ENCODE measurements at places on chromosomes 7 and 10. TPM values are rescaled to one million over a fixed set of nuclear protein-coding genes. Genes with fewer than 3 reads are reported as not detected.

RBM20 gene
- 8.7 TPM for total RNA-seq

PSPH gene
- 22.1 TPM for total RNA-seq

DNA sequence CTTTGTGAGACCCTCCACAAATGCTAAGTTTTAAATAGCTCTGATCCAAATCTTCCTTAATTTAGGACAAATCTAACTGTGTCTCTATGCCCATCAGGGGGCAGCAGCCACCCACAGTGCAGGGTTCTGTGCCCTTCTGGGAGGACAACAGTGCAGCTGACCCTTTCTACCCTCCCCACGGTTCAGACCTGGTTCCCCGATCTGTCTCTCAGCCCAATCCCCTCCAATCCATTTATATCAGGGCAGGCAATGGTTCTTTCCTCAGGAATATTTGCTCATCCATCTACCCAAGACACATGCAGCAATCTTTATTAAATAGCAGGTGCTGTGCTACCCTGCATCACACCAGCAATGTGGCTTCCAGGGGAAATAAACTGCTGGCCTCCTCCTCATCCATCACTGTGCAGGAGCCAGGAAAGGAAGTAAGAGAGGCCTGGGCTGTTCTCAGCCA, 4.0 kb upstream of the RBM28 start:
- H3K4me3 ChIP-seq = no peak overlapping the region
- DNase-seq = no peak
- H3K36me3 ChIP-seq = no peaks in the 10 kb centered on the region
- H3K4me1 ChIP-seq = peaks cover 8% of the 10 kb centered on the region
- no peak overlapping the region for H3K27ac ChIP-seq

DNA sequence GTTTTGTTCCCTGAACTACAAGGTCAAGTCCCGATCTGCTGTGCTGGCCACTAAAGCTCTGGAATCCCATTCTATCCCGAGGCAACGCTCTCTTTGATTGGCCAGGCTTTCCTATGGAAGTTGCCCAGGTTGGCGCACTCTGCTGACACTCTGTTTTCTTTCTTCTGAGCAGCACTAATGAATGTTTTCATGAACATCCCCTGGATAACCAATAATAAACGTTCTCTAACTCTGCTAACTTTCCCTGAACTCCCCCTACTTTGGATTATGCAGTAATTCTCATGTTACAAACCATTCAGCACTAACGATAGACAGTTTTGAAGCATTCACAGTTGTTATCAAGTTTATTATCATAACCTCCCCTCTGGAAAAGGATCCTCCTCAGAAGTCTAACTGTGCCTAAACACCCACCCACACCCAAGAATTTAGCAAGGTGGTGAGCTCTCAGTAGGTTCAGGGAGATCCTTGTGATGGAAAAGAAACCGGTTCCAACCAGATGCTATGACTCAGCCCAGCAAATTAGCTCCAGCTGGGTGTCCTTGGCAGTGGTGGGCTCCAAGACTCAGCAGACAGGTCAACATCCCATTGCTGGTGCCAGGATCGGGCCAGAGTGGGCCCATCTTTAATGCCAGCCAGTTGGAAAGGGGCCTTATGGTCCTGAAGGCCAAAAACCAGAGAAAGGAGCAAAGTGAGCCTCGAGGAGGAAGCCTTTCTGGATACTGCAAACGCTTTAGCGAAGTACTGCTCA, 68.4 kb downstream of the CREB3L2 start:
- H3K27me3 ChIP-seq = no peaks in the 10 kb centered on the region
- H3K4me3 ChIP-seq = no peak overlapping the region
- H3K4me1 ChIP-seq = no peaks in the 10 kb centered on the region

DNA sequence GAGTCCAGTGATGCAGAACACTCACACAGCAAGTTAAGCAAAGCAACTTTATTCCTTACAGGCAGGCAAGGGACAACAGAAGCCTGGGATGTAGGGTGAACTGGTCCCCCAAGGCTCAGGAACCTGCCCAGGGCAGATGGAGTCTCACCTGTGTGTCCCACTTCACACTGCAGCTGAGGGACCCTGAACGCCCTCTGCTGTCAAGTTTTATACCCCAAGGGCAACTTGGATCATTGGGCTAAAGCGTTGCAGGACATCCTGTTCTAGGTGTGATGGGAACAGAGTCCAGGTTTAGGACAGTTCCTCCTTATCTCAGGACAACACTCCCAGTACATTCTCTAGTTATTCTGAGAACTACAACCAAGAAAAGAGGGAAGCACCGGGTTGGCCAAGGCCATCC, 49.5 kb upstream of the ZNF746 start:
- no peaks in the 10 kb centered on the region for H3K27me3 ChIP-seq
- H3K4me3 ChIP-seq = no peak overlapping the region
- peaks cover 3% of the 10 kb centered on the region for H3K36me3 ChIP-seq
- no peak for DNase-seq
- H3K27ac ChIP-seq = no peak overlapping the region

DNA sequence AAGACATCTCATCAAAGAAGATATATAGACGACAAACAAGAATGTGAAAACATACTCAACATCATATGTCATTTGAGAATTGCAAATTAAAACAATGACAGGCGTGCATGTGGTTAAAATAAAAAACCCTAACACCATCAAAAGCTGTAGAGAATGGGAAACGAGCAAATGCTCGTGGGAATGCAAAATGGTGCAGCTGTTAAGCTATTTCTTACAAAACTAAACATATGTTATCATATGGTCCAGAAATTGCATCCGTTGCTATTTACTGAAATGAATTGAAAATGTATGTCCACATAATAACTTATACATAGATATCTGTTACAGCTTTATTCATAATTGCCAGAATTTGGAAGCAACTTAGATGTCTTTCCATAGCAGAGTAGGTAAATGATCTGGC, 574.4 kb downstream of the TNS3 start:
- H3K4me3 ChIP-seq = no peak overlapping the region
- H3K4me1 ChIP-seq = no peaks in the 10 kb centered on the region
- H3K27ac ChIP-seq = no peak overlapping the region
- DNase-seq = no peak

DNA sequence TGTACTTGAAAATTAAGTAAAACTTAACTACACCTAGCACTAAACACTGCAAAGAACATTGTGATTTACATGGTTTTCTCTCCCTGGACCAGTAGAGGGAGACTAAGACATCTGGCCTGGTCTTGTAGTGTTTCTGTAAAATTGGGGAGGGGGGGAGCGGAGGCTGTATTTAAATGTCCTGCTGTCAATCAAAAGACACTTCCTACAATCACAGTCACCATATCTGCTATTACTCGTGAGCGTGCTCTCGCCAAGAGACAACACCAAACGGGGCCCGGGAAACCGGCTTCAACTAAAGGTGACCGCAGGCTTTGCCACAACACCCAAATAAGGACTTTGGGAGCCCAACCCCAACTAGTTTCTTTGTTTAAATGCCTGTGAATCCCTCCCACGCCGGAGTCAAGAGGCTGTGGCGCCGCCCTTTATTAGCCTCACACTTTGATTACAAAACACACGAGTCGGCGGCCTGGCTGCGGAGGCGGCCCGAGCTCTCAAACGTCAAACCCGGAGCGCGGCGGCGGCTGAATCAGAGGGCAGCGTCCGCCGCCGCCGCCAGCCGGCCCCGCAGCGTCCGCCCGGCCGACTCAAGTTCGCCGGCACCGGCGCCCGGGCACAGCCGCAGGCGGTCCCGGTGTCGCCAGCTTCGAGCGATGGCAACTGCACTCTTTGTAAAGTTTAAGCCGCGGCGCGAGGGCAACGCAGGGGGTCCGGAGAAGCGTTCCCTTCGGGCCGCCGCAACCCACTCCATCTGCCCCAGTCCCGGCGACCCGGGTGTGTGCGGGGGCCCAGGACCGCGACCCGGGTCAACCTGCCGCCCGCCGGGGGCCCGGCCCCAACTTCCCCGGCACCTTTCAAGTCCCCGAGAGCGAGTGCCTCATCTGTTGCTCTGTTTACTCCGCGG, 1.3 kb downstream of the KDM7A start:
- peaks cover 7% of the 10 kb centered on the region for H3K4me1 ChIP-seq
- peak; percentile 90 for DNase-seq
- H3K27ac ChIP-seq = peak overlapping the region; percentile 99
- no peaks in the 10 kb centered on the region for H3K36me3 ChIP-seq
- H3K27me3 ChIP-seq = no peaks in the 10 kb centered on the region

GRCh38 chr10:50919010-50919409, 33.6 kb upstream of the A1CF start:
- no peak overlapping the region for H3K4me3 ChIP-seq
- H3K4me1 ChIP-seq = no peaks in the 10 kb centered on the region
- H3K27ac ChIP-seq = no peak overlapping the region

Measured in tibial nerve (tissue), 4 donors.